ENCODE measurements at places on chromosomes 16 and 17.

DNA sequence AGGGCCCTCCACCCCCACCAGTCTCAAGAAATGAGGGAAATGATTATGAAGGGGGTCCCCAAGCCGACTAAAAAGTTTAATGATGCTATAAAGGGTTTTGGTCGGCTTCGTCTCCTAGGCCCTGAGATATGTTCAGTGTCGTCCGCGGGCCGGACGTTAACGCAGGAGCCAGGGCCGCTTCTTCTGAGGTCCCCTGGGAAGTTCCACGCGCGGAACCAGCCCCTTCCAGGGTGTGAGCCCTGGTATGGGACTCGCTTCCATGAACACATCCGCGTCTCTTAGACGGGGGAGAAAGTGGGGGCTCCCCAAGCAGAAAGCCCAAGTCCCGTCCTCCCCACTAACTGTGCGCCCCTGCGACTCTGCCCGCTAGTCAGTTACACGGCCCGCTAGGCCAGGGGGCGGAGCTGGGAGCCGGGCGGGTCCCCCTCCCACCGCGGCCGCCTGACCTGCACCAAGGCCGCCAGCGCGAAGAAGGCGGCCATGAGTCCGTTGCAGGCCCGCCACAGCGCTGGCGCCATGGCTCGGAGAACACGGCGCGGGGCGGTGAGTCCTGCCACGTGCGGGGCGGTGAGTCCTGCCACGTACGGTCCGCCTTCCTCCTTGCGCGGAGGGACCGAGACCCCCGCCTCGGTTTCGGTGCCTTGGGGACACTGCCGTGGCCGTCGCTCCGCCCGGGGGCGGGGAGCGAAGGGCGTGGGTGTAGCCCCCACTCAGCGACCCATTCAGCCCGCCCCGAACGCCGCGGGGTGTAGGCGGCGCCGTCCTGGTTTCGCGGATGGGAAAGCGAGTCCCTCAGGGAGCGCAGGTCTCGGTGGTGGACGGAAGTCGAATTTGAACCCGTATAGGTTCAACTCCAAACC, at the start of gene TMEM220:
Gene TMEM220, minus strand, starts transcription at position 690 of the 860 bp plus-strand sequence. Its CDS starts 172 bp downstream, at position 518.
- peak; percentile 62 for DNase-seq

- no peak for DNase-seq
These were observed 4.8 kb downstream of the EVPL start for GRCh38 chr17:76022285-76022684.

- no peak for DNase-seq
These were observed 18.5 kb downstream of the RAP1GAP2 start for GRCh38 chr17:2814481-2815341.

DNA sequence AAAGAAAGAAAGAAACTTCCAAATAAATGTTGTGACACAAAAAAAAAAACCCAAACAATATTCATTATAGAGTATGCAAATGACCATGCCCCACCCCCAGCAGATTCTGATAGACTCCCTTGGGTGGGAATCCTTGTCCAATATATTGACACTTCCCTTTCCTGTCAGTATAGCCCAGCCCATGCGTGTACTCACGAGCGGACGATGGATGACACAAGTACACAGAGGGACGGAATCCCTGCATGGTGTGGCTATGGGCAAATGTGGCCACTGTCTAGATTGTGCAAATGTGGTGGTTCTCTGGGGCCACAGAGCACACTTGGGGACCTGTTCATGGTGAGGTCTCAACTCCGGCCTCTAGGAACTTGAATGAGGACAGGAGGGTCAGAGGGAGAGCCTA, 3.1 kb downstream of the RAB37 start:
- no peak for DNase-seq

GRCh38 chr17:19727501-19728078, 11.2 kb upstream of the SLC47A2 start:
- peak; percentile 93 for DNase-seq

GRCh38 chr17:39700148-39700987, 504 bp downstream of the ERBB2 start:
- no peak for DNase-seq

DNA sequence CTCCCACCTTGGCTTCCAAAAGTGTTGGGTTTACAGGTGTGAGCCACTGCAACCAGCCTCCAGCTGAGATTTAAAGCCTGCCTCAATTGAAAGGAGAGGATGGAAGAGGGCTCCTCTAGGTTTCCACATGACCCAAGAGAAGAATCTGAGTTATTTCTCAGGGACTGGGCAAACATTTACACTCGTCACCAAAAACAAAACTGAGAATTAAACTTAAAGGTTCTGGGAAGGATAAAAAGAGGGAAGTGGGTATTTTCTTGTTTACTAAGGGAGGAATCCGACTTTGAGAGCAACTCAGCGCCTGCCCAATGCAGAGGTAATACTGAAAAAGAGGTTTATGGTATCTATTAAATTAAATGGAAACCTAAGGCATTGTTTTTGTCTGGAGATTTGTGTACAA, 13.3 kb downstream of the HOXB1 start:
- DNase-seq, result no peak

GRCh38 chr17:9115214-9116191, 94.2 kb downstream of the NTN1 start:
- DNase-seq, result peak; percentile 65

DNA sequence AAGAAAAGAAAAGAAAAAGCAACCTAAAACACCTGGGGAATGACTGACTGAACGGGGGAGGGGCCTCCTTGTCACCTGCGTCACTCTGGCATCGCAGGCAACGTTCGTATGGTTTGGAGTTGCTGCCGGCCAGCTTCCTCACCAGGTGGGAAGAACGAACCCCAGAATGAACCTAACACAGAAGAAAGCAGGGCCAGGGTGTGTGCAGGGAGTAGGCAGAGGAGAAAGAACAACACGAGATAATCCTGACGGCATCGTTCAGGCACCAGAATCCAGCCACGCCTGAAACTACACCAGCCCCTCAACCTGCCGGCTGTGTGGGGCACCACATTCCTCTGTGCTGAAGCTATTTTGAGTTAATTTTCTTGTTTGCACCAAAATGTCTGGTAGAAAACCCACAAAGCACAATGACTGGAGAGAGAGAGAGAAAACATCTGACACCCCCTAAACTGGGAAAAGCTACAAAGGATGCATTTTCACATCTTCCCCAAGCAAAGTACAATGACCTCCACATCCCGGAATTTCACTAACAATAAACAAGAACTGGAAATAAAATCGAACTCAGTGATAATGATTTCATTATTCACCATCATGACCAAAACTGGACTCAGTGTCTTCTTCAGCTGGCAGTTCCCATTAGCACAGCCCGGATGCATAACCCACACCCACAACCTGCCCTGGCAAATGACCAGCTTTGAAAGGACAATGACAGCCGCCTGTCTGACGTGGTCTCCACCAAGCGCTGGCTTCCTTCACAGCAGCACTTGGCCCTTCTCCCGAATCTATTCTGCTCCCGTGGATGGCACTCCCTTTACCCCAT, 23.6 kb downstream of the RAB40B start:
- DNase-seq, result no peak

DNA sequence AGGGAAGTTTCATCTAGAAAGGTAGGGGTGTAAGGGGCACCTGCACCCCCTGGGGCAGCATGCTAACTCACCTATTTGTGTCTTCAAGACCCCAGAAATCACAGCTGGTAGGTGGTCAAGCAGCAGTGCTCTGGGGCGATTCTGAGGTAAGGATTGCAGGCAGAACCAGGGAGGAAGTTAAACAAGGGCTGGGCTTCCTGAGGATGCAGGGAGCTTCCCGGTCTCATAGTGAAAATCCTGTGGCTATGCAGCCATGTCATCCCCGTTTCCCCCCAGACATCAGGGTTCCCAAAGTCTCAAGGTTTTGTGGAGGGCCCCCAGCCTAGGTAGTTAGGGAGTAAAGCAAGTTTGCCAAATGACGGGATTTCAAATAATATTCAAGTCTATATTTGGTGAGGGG, 78.5 kb downstream of the C16orf78 start:
- DNase-seq, result no peak

- DNase-seq, result no peak
These were observed 230.7 kb downstream of the HS3ST4 start for GRCh38 chr16:25922438-25922837.

DNA sequence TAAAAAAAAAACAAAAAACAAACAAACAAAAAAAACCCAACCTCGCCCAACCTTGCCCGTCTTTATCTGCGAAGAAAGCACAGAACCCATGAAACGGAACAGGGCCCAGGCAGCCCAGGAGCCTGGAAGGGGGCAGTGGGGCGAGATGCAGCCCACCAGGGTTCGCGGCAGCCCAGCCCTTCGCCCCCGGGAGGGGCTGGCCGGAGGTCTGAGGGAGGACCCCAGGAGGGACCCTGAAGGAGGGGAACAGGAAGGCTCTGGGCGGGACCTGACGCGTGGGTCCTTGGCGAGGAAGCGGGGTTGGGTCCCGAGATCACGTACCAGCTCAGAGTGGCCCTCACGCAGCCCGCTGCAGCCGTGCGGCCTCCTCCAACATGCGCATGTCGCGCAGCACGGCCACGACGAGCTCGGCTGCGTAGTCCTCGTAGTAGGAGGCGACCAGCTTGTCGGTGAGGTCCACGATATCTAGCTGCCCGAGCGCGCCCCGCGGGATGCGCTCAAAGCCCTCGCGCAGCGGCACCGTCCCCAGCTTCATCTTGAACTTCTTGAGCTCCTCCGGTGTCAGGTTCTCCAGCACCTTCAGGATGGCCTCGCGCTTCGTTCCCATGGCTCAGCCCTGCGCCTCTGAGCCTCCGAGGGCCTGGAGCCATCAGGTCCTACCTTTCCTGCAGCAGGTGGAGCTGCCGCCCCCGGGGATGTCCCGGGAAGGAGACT, at the start of gene PYDC1:
Gene PYDC1, minus strand, starts transcription at position 714 of the 714 bp plus-strand sequence. Its CDS starts 107 bp downstream, at position 607.
- no peak for DNase-seq

- DNase-seq, result peak; percentile 90
These were observed 7.6 kb upstream of the NXPH3 start for GRCh38 chr17:49567871-49568694.

GRCh38 chr16:67040906-67041305, 12.0 kb downstream of the CBFB start:
- DNase-seq, result no peak
